Eye (tissue), 1 donor: ENCODE measurements at places on chromosomes 16 and 17.

DNA sequence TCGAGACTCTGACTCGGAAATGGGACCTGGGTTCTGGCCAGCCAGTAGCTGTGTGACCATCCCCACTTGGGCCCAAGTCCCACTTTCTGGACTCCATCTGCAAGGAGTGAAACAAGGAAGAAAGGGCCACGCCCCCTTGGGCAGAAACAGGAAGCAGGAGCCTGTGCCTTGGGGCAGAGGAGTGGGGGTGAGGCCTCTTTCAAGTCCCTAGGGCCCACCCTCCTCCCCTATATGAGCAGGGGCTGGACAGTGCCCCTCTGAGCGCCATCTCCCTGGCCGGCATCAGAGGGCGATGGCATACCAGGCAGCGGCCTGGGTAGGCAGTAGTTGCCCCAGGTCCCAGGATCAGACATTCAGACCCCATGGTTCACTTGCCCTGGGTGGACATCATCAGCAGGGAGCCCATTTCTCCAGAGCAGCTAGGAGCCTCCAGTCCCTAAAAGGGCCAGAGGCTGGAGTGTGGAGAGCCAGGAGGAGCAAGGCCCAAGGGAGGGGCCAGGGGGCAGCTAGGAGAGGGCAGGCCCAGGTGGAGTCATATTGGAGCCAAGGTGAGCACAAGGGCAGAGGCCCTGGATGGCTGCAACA is 7.1 kb downstream of the BCAR1 start:
- no peak for DNase-seq

DNA sequence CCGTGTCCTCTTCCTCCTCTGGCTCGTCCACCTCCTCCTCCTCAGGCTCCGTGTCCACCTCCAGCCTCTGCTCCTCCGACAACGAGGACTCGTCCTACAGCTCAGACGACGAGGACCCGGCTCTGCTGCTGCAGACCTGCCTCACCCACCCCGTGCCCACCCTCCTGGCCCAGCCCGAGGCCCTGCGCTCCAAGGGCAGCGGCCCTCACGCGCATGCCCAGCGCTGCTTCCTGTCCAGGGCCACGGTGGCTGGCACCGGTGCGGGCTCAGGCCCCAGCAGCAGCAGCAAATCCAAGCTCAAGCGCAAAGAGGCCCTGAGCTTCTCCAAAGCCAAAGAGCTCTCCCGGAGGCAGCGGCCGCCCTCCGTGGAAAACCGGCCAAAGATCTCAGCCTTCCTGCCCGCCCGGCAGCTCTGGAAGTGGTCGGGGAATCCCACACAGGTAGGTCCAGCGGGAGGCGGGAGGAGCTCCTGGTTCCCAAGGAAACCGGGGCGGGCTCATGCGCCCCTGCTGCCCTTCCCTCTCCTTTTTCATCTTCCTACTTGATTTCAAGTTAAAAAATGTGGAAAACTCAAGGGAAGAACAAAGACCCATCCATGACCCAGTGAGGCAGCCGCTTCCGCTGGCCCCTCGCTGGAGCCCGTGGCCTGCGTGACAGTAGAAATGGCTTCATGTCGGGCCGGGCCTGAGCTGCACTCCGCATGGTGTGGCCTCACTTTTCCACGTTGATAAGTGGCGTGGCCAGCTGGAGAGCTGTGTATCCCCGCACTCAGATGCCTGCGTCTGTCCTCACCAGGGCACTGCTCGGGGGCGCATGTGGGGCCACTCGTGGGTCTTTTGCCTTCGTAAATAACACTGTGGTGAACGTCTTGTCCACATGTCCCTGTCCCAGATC is 50.7 kb downstream of the ACTG1 start:
- no peak for DNase-seq

GRCh38 chr16:86100205-86101136 is 201.5 kb downstream of the IRF8 start:
- DNase-seq: peak; percentile 55

- peak; percentile 68 for DNase-seq
Measured at GRCh38 chr16:57091200-57091974, 996 bp upstream of the CPNE2 start.

DNA sequence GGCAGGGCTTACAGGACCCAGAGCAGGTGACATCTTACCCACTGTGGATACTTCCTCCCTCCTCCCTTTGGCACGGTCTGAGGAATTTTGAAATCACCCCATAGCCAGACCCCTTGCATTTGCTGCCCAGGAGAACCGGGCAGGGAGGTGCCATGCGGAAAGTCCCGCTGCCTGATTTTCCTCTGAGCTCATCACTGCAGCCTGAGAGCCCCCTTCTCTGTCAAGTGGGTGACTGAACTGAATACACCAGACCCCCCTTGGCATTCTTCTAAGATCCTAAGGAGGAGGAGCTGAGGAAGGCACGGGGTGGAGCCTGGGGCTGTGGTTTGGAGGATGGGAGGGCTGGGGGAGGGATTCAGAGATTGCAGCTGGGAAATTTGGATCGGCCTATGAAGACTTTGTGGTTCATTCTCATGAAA is 173.4 kb downstream of the RAB11FIP4 start:
- DNase-seq: no peak

DNA sequence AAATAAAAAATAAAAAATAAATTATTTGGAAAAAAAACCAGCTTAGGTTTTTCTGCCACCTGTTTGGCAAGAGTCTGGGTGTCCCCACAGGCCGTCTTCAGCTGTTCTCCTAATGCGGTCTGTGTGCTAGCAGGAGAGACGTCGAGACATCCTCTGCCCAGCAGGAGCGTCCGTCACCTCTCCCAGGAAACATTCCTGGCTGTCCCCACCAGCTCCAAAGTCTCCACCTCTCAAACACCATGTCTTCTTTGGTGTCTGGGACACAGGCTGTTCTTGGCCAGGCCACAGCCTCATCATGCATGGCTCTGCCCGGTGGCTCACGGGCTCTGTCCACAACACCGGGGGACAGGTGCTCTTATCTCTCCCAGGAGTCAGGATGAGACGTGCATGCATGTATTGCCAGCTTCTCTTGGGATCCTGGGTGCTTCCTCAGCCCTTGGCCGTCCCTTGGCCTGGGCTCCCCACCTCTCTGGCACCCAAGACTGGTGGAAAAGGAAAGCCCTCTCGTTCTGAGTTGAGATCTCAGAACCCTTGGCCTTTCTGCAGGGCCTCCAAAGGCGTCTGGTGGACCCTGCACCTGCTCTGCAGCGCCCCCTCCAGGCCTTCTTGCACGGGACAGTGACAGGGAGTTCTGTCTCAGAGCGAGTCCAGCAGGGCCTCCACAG is 84.9 kb upstream of the CBX4 start:
- peak; percentile 70 for DNase-seq

- peak; percentile 58 for DNase-seq
Measured at GRCh38 chr17:9205520-9206409, 184.5 kb downstream of the NTN1 start.

GRCh38 chr16:79404571-79404970 is 196.0 kb downstream of the MAF start:
- no peak for DNase-seq

- DNase-seq: no peak
Measured at GRCh38 chr17:63930951-63931575, 1.1 kb downstream of the CD79B start.

DNA sequence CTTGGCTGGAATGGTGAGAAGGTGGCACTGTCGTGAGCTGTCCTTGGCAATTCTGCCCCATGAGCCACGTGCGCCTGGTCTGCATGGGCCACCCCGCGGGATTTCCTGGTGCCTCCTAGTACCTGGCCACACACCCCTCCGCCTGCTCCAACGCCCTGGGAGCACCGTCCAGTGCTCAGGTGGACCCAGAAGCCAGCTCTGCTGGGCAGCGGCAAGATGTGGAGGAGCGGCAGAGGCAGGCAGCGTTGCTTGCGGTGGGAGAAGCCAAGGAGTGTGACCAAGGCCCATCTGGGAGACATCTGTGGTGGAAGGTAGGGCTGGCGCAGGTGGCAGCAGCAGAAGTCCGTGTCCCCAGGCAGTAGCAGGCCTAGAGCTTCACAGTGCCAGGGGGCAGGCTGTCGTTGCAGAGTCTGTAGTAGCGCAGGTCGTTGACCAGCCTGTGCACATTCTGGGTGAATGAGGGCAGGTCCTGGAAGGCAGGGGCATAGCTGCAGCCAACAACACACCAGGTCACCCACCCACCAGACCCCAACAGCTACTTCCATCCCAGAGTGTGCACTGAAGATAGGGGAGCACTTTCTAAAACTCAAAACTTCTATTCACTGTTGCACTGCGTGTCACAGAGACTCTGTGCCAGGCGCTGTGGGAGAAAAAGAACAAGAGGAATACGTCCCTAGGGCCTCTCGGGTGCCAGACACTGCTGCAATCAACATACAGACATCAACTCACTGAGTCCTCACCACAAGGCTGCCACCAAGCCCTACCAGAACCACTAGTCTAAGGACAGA is 34.9 kb upstream of the GSG1L start:
- DNase-seq: no peak

- DNase-seq: no peak
Measured at GRCh38 chr16:75229172-75230031, 10.6 kb downstream of the CTRB1 start.

- no peak for DNase-seq
Measured at GRCh38 chr17:60110586-60110985, 31.9 kb upstream of the HEATR6 start.

- peak; percentile 58 for DNase-seq
Measured at GRCh38 chr17:6910987-6911603, 79.6 kb upstream of the TEKT1 start.

- no peak for DNase-seq
Measured at GRCh38 chr17:49148171-49148570, 15.6 kb downstream of the B4GALNT2 start.

- DNase-seq: peak; percentile 86
Measured at GRCh38 chr17:79843816-79844800, 4.9 kb upstream of the CBX4 start.

GRCh38 chr16:83776944-83777343 is 30.8 kb upstream of the HSBP1 start:
- peak; percentile 63 for DNase-seq

GRCh38 chr17:42681976-42682721 is at the start of gene CNTNAP1:
CNTNAP1 (plus strand) TSS chr17:42682531; CDS start chr17:42682830, 299 bp downstream.
- DNase-seq: no peak

DNA sequence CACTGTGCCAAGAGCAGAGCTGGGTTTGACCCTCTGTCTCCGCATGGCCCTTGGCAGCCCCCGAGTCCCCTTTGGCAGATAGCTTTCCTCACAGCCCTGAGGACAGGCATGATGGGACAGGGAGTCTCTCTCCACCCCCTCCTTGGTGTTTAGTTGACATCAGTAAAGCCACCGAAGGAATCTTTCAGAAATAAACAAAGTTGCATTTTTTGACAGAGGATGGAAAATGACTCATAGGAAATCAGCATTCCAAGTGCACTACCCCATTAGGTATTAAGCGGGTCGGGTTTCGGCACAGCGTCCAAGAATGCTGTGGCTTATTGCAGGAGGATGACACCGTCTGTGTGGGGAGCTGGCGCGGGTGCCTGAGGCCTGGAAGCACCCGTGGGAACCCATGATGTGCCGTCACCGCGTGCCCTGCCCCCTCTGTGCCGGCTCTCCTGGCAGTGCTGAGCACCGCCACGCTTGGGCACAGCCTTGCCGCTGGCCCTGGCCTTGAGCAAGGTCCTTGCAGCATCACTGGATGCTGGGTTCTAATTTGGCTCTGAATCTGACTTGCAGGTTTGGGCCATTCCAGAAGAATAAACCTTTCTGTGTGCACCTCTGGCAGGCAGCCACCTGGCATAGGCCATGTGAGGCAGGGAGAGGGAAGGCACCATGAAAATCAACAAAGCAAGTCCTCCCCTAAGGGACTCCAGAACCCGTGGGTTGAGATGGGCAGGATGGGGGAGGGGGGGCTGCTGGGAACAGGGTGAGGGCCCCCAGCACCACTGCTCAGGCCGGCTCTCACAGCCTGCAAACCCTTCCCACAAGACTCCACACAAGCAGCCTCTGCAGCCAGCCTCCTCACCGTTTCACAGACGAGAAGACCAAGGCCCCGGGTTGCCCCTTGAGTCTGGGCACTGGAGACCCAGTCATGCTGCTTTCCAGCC is 50.5 kb upstream of the ZNF469 start:
- DNase-seq: peak; percentile 54

DNA sequence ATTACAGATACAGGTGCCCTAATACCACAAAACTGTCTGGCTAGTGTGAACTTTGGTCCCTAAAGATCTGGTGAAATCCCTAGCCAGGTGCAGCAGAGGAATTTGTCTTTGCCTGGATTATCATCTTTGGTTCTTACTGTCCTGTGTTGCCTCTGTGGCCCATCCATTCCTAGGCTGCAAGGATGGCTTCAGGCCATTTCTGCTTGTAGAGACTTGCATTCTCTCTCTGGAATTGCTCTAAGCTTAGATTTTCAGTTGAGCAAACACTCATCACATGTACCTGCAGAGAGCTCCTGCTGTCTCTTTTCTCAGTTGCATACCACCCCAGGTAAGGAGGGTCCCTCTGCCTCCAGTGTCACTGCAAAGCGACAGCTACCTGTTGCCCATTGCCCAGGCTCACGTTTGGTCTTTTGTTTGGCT is 114.9 kb downstream of the PRKCA start:
- DNase-seq: no peak

GRCh38 chr17:54980375-54980774 is 11.8 kb downstream of the STXBP4 start:
- peak; percentile 8 for DNase-seq

DNA sequence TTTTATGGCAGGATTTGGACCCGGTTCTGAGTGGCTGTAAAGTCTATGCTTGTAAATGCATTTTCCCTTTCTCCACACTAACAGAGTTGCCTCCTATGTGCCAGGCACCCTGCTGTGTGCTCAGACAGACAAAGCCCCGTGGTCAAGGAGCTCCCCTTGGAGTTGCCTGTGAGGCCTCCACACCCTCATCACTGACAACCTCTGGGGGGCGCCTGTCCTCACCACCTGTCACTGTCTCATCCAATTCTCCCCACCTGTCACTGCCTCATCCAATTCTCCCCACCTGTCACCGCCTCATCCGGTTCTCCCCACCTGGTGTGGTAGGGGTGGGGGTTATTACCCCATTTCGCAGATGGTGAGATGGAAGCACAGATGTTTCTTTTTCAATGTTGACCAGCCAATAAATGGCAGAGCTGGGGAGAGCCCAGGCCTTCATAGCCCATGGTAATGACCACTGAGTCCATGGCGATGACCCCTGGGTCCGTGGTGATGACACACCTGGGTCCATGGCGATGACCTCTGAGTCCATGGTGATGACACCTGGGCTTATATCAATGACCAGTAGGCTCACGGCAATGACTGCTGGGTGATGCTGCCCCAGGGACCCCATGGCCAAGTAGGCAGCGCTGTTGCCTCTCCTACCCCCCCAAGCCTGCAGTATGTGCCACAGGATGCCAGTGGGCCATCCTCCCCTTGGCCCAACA is 150.1 kb downstream of the IRF8 start:
- DNase-seq: no peak

DNA sequence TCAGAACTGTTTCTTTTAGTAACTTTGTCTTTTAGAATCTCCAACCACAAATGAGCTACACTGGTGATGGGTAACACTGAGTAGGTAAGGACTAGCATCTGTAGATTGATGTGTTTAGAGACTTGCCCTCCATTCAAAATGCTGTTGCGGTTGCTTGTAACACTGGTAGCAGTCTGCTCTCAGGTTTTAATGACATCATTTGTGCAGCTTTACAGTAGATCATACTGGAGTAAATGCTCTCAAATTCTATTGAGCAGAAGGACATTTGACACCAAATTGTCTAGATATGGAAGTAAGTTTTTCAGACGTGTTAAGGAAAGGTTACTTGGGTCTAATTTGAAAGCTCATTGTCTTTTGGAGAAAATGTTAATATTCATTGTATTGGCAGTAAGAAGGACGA is 98.8 kb downstream of the NLK start:
- DNase-seq: no peak
